Activated CD4-positive, alpha-beta T cell treated with anti-CD3 and anti-CD28 coated beads, Interleukin-10, Interleukin-2, amounts not matched to agents 100 ng/mL and 50 ng/mL, durations not matched to agents 16 hours and 8 hours (primary cell): ENCODE measurements at places on chromosomes 3 and 15.

GRCh38 chr15:84034578-84035398 is 200.8 kb upstream of the GOLGA6L4 start:
- DNase-seq, result peak; percentile 20

DNA sequence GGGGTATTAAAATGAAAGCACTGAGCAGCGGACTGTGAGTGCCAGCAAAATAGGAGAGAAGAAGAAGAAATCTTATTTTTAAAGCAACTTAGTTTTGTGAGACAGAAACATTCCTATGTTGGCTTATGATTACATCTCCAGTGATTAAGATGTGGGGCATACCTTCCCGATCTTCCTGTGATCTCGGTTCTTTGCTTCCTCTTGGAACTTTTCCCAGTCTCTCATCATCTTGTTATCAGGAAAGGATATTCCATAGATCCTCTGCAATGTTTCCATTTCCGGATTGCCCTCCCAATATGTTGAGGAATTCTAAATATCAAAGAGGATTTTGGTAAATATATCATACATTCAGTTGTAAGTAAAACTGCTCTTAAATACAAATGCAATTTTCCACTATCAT is 22.2 kb downstream of the TARS3 start:
- no peak for DNase-seq

- DNase-seq, result no peak
These were observed 374.0 kb upstream of the CBLB start for GRCh38 chr3:106242781-106243180.

- no peak for DNase-seq
These were observed 61.9 kb downstream of the TRAK1 start for GRCh38 chr3:42153039-42153438.
